ENCODE measurements at places on chromosomes 11 and 22. TPM values are rescaled to one million over a fixed set of nuclear protein-coding genes. Genes with fewer than 3 reads are reported as not detected.

DNA sequence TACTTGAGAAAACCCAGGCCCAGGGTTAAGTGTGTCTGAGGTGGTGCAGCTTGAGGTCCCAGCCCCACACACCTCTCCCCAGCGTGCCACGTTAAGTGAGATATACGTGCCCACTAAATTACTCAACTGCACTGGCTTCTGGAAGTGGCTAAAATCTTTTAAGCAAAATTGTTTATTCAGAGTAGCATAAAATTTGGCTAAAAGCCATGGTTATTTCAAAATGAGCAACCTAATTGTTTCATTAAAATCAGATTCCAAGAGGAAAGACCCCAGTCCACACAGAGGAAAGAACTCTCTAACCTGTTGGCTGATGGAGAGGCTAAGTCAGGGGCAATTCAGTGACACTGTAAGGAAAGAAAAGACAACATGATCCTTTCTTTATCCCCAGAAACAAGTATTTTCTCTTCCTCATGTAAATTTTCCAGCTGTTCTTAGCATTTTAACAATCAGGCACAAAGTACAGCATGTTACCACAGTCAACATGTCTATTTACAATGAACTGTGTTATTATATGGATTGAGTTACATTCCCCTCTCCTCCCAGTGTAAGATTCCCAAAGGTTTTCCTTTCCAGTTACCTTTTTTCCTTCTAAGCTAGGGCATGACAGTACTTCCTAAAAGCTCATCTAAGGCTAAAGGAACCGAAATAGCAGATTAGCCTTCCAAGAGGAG is 26.6 kb downstream of the NUP50 start:
- H3K4me3 ChIP-seq = no peak overlapping the region
- H3K36me3 ChIP-seq = peaks cover 12% of the 10 kb centered on the region
- H3K4me1 ChIP-seq = no peaks in the 10 kb centered on the region
- no peak for DNase-seq

DNA sequence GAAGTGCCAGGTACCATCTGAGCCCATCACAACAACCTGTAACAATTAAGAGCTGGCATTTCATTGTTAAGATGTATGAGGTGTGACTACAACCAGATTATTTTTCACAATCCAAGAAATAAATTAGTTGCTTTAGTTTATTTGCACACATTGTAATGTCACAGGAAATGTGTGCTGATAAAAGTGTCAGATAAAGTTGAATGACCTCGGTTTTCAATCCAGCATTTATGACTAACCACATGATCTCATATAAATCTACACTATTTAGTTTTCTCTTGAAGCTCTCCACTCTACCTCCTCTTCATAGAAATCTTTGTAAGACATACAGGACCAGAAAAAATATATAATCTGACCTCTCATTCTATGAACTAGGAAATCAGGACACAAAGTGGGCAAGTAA is 166.2 kb downstream of the PGR start:
- no peaks in the 10 kb centered on the region for H3K4me1 ChIP-seq
- no peak overlapping the region for H3K27ac ChIP-seq
- DNase-seq = no peak
- no peaks in the 10 kb centered on the region for H3K27me3 ChIP-seq
- no peak overlapping the region for H3K4me3 ChIP-seq
- H3K36me3 ChIP-seq = no peaks in the 10 kb centered on the region

- H3K27me3 ChIP-seq = peaks cover 5% of the 10 kb centered on the region
- peaks cover 4% of the 10 kb centered on the region for H3K4me1 ChIP-seq
- no peak for DNase-seq
- no peak overlapping the region for H3K27ac ChIP-seq
- H3K36me3 ChIP-seq = no peaks in the 10 kb centered on the region
Measured at GRCh38 chr11:113778111-113778910, 1.3 kb upstream of the CLDN25 start.

- H3K4me1 ChIP-seq = no peaks in the 10 kb centered on the region
- H3K27ac ChIP-seq = no peak overlapping the region
- H3K27me3 ChIP-seq = no peaks in the 10 kb centered on the region
Measured at GRCh38 chr22:49632199-49633009, 195.3 kb downstream of the BRD1 start.

- H3K4me3 ChIP-seq = no peak overlapping the region
- no peaks in the 10 kb centered on the region for H3K36me3 ChIP-seq
- no peaks in the 10 kb centered on the region for H3K4me1 ChIP-seq
- no peak for DNase-seq
- H3K27ac ChIP-seq = no peak overlapping the region
Measured at GRCh38 chr11:2118677-2119076, 20.5 kb downstream of the IGF2 start.

DNA sequence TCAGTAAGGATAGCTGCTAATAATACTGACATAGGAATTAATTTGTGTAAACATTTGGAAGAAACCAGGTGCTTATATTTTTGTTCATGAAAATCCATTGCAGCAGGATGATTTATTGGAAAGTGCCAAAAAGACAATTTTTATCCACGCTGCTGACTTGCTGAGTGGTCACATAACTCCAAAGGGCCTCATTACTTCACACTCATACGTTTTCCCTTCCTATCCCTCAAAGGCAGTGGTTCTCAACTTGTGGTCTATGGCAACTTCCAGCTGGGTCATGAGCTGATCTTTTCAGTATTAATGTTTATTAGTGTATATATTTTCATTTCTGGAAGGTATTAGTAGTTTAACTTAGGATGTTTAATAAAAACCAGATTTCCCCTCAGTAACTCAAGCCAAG is 178.1 kb downstream of the UVRAG start:
- no peaks in the 10 kb centered on the region for H3K27me3 ChIP-seq
- no peaks in the 10 kb centered on the region for H3K4me1 ChIP-seq
- no peak for DNase-seq
- no peak overlapping the region for H3K4me3 ChIP-seq
- H3K36me3 ChIP-seq = no peaks in the 10 kb centered on the region
- no peak overlapping the region for H3K27ac ChIP-seq

DNA sequence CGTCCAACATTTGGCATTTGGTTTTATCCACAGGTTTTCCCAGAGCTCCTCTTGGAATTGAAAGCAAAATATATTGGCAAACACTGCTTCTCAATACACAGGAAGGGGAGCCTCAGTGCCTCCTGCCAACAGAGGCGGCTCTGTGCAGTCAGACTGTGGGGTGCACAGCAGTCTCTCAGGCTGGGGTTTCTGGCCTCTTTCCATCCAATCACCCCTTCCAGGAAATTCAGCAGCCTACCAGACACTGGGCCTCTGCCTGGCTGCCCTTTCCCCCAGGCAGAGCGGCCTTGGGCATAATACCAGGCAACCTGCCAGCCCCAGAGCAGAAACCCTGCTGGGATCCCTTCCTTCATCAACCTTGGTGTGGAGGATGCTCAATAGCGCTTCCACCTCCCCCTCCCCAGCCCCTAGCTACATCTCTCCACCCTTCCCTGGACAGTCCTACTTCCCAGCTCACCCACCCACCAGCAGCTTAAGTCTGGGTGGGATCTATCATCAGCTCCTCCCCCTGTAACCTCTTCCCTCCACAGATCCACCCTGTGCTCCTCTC is 17.8 kb upstream of the RAPSN start:
- no peaks in the 10 kb centered on the region for H3K4me1 ChIP-seq
- H3K27me3 ChIP-seq = no peaks in the 10 kb centered on the region
- no peak overlapping the region for H3K4me3 ChIP-seq
- no peak for DNase-seq

- no peak overlapping the region for H3K4me3 ChIP-seq
- H3K4me1 ChIP-seq = peaks cover 23% of the 10 kb centered on the region
- DNase-seq = no peak
- no peaks in the 10 kb centered on the region for H3K36me3 ChIP-seq
- no peak overlapping the region for H3K27ac ChIP-seq
Measured at GRCh38 chr11:1488575-1489180, 2.1 kb upstream of the MOB2 start.

DNA sequence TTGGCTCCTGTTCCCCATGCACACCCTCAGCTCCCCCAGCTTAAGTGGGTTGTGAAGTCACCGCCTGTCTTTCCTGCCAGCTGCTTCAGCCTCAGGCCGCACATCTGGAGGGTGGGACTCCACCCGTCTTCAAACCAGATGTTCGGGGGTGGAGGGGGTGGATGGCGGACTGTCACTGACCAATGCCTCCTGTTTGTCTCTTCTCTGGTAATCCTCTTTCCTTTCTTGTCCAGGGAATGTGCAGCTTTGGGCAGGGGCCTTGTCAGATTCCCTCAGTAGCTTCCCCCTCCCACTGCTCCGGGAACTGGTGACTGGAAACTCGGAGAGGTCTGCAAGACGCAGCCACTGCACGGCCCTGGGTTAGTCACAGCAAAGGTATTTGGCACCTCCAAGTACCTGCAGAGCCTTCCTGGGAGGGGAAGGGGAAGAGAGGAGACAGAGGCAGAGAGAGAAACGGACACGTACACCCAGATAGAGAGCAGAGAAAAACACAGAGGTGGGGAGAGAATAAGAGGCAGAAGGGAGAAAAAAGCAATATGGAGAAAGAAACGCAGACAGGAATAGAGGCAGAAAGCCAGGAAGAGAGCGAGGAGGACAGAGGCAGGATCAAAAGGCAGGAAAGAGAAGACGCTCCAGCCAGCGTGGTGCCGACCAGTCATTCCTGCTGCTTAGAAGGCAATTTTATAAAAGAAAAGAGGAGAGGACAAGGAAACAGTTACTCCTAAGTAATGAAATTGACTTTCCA is 56.1 kb upstream of the TIMP3 start:
- no peak for DNase-seq
- H3K4me1 ChIP-seq = no peaks in the 10 kb centered on the region
- no peaks in the 10 kb centered on the region for H3K36me3 ChIP-seq
- no peak overlapping the region for H3K27ac ChIP-seq
- no peak overlapping the region for H3K4me3 ChIP-seq

- H3K4me1 ChIP-seq = no peaks in the 10 kb centered on the region
- no peaks in the 10 kb centered on the region for H3K36me3 ChIP-seq
- H3K27me3 ChIP-seq = no peaks in the 10 kb centered on the region
- H3K4me3 ChIP-seq = no peak overlapping the region
Measured at GRCh38 chr22:50000587-50001387, 11.8 kb downstream of the IL17REL start.

DNA sequence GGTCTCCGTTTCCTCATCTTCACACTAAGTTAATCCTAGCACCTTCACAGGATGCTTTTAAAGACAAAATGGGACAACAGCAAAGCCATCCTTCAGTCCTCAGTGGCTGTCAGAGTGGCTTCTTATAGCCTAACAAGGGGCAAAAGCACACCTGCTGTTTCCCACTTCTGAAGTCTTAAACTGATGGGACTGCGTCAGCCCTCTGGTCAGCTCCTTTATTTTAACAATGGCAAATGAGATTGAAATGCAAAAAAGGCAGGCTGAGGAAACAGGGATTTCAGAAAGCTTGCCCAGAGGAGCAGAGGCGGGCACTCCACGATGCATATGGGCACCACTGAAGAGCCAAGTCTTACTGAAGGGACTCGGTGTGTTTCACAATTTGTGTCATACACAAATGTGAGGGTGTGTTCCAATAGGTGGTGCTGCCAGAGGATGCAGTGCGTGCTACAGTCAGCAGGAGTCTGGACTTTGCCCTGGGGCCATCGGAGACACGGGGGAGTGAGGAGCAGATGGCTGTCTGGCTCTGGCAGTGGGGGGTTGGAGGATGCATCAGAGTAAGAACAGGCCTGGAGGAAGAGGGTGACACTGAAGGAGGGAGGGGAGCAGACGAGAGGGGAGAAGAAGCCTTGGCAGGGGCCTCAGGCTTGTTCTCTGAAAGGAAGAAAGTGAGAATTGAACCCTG is 47.3 kb downstream of the TENM4 start:
- H3K27ac ChIP-seq = no peak overlapping the region
- no peak for DNase-seq
- no peaks in the 10 kb centered on the region for H3K27me3 ChIP-seq
- H3K4me1 ChIP-seq = no peaks in the 10 kb centered on the region
- no peaks in the 10 kb centered on the region for H3K36me3 ChIP-seq

GRCh38 chr11:30585892-30586250 is 282 bp downstream of the MPPED2 start:
- H3K36me3 ChIP-seq = no peaks in the 10 kb centered on the region
- H3K27me3 ChIP-seq = no peaks in the 10 kb centered on the region
- H3K27ac ChIP-seq = no peak overlapping the region
- no peaks in the 10 kb centered on the region for H3K4me1 ChIP-seq
- no peak overlapping the region for H3K4me3 ChIP-seq

DNA sequence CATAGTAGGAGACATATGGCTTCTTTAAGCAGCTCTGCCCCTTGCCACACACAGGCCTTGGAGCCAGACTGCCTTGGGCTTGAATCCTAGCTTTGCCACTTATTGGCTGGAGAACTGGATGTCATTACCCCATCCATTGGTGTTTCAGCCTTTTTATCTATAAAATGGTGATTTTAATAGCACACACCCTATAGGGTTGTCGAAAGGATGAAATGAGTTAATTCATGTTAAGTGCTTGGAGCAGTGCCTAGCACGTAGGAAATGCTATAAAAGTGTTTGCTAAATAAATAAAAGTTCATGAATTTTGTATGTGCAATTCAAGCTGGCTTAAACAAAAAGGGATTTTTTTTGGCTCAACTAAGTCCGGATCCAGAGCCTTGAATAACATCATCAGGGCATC is 120.7 kb downstream of the TIMP3 start:
- H3K27ac ChIP-seq = no peak overlapping the region
- no peak overlapping the region for H3K4me3 ChIP-seq
- H3K27me3 ChIP-seq = no peaks in the 10 kb centered on the region
- no peak for DNase-seq

- no peaks in the 10 kb centered on the region for H3K36me3 ChIP-seq
- no peaks in the 10 kb centered on the region for H3K27me3 ChIP-seq
- H3K27ac ChIP-seq = peak overlapping the region; percentile 84
- H3K4me3 ChIP-seq = peak overlapping the region; percentile 6
Measured at GRCh38 chr11:116929414-116930090, 92.1 kb upstream of the APOA1 start.

- H3K4me3 ChIP-seq = no peak overlapping the region
- no peaks in the 10 kb centered on the region for H3K27me3 ChIP-seq
- H3K4me1 ChIP-seq = no peaks in the 10 kb centered on the region
- no peak for DNase-seq
- H3K36me3 ChIP-seq = peaks cover 12% of the 10 kb centered on the region
- no peak overlapping the region for H3K27ac ChIP-seq
Measured at GRCh38 chr22:29334696-29335344, 19.3 kb upstream of the RASL10A start.

DNA sequence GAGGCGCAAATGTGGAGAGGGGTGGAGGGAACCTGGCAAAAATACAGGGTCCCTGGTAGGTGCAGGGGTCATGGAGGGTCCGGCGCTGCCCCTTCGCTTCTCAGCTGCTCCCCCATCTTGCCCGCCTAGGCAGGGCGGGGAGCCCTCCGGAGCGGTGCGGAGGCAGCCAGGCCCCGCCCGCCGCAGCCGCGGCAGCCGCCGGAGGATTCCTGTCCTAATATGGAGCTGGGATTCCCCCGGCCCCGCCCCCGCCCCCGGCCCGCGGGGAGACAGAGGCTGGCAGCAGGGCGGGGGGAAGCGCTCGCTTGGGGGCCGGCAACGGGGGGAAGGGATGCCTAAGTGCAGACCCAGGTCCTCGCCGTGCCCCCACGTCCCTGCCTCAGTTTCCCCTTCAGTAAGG is 1.0 kb upstream of the NPAS4 start:
- no peak for DNase-seq
- H3K36me3 ChIP-seq = no peaks in the 10 kb centered on the region
- H3K4me1 ChIP-seq = no peaks in the 10 kb centered on the region
- H3K4me3 ChIP-seq = no peak overlapping the region

Gene CFAP300
- not detected for total RNA-seq

Gene SCUBE2
- not detected for total RNA-seq

Gene MYOD1
- total RNA-seq = not detected

Gene SLC22A8
- total RNA-seq = not detected

Gene P2RX6
- 0.24 TPM for total RNA-seq

Gene CDC42BPG
- 2.3 TPM for total RNA-seq

Gene OR52I2
- total RNA-seq = not detected

Data from CD8-positive, alpha-beta memory T cell (primary cell).